Erythroblast (primary cell): ENCODE measurements at places on chromosomes 5 and 9.
A peak's percentile ranks its signal among the peaks of the same experiment; 100 is the strongest.

DNA sequence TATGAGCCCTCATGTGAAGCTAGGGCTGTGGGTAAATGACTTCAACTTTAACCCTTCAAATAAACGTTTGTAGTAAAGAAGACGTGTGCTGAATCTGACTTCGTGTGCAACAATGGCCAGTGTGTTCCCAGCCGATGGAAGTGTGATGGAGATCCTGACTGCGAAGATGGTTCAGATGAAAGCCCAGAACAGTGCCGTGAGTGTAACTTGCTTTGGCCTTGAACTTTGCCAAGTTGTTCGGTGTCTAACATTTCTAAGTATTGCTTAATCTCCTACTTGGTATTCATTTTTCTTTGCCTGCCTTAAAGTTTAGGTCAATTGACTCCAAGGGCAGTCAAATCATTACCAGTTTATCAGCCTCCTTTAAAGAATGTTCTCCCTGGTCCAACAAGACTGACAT is 18.2 kb downstream of the VLDLR start:
- DNase-seq = no peak

- no peak for DNase-seq
Observed at GRCh38 chr9:107447834-107448233, 41.7 kb downstream of the KLF4 start.

- peak; percentile 4 for DNase-seq
Observed at GRCh38 chr5:173454736-173455598, 126.8 kb upstream of the STC2 start.

- DNase-seq = no peak
Observed at GRCh38 chr5:98454407-98454806, 319.1 kb upstream of the RGMB start.

- DNase-seq = no peak
Observed at GRCh38 chr5:79202076-79202475, 33.9 kb upstream of the JMY start.

DNA sequence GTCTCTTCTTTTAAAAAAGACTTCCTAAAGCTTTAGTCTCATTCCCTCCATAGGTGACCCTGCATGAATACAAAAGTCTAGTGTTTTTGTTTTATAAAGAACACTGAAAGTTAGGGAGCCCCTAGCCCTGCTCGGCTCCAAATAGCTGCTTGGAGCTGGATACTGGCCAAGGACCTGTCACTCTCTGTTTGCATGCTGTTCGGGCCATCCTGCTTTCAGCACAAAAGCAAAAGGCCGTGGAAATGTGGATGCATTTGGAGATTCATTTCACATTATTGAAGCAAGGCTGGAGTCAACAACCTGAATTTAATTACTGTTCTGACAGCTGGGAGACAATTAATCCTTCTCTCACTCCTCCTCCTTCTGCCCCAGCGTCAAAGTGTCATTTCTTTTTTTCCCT is 151.7 kb upstream of the NMUR2 start:
- DNase-seq = no peak

GRCh38 chr5:68711293-68712200 is 382.3 kb upstream of the SLC30A5 start:
- DNase-seq = no peak

DNA sequence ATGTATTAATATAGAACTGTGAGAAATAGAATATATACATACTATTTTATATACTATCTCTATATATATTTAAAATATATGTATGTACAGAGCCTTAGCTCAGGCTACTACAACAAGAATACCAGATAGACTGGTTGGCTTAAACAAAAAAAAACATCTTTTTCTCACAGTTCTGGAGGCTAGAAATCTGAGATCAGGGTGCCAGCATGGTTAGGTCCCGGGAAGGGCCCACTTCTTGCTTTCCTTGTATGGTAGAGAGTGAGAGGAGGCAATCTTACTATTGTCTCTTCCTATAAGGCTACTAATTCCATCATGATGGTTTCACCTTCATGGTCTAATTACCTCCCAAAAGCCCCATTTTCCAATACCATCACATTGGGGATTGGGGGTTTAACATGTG is 613.0 kb downstream of the ZNF608 start:
- no peak for DNase-seq

DNA sequence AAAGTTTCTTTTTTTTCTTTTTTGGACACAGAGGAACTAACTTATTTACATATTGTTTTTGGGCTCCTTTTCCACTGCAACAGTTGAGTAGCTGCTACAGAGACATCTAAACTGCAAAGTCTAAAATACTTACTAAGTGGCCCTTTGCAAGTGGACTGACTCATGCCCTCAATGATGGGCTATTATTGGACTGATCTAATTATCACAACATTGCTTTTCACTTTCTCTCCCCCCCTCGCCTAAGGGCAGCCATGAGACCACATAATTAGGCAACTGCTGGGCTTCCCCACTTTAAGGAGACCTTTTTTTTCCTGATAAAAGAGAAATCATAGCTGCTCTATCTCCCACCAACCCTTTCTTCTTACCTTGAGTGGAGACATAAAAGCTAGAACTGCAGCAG is 47.0 kb downstream of the PLK2 start:
- DNase-seq = no peak

DNA sequence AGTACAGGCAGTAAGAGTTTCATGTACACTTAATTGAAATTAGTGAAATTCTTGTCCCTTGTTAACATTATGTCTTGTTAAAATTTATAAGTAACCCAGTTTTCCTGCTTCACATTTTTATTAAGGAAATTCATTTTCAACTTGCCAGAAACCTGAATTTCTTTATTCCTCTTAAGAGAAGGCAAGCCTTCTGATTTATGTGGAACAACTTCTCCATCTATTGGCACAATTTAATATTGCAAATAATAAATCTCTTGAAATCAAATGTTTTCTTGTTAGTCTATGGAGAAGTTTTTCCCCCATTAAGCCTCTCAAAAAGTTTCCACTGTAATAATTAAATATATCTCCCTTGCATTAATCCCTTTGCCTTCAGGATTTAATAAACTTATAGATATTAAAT is 33.8 kb upstream of the ACO1 start:
- DNase-seq = peak; percentile 3

DNA sequence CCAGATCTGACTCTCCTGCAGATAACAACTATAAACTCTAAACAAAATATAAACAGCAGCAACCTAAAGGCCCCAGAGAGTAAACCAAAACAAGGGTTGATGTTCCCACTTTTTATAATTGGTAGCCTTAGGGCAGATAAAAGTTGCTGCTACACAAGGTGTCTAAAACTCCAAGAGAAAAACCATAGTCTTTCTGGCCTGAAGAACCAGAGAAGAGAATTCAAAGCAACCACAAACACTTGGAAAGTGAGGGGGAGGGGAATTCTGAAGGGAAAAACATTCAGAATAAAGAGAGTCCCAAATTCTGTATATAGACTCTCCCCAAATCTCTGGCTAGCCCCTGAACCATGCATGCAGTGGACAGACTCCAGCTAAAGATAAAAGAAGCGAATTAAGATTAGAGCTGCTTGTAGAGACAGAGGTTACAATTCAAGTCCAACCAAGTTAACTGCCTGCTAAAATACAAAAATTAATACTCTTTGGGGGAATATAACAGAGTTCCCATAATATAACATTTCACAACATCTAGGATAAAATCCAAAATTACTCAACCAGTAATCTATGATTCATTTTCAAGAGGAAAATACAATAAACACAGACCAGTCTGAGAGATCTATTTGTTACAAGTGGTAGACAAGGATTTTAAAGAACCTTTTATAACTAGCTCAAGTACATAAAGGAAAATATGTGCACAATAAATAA is 37.5 kb upstream of the RGMB start:
- DNase-seq = no peak

DNA sequence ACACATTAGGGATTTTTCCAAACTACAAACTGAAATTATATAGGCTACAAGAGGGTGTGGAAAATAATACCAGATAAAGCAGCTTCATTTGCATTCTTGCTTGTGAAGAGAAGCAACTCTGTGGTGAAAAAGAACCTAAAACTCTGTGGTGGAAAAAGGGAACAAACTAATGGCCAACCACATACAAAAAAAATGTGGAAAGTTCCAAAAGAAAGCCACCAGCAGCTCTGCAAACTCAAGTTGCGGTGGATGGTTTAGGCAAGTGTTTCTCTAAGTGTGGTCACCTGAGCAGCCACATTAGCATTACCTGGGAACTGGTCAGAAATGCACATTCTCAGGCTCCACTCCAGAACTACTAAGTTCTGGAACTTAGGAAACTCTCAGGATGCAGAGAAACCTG is 586.4 kb downstream of the ACTL7B start:
- no peak for DNase-seq

DNA sequence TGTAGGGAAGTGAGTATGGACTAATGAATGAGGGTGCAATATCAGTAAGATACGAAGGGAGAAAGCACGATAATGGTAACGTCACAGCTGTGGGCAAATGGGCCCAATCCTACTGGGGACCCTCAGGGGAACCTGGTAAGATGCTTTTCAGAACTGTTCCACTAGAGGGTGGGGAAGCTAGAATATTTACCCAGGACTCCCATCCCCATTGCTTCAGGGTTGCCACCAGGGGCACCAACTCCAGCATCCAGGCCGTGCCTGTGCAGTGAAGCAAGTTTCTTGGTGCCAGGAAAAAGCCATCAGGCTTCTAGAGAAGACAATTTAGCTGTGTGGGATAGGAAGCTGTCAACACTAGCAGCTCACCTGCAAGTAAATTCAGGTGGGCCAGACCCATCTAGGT is 409.3 kb downstream of the AGTPBP1 start:
- DNase-seq = no peak

DNA sequence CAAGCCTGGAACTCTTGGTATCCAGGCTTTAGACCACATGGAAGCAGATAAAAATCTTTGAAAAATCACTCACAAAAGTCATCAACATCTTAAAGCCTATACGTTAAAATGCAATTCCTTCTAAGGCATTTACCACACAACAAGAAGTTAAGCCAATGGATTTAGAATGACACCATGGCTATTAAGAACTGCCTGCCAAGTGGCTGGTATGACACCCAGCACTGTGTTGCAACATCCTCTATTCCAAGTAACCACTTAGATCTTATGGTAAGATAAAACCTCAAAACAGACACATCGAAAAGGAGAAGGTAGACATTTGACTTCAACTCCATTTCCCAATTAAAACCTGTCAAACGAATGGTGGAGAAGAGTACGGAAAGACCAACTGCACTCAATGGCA is 344.2 kb upstream of the SLC30A5 start:
- peak; percentile 9 for DNase-seq

GRCh38 chr5:96031811-96032261 is 70.2 kb upstream of the ELL2 start:
- no peak for DNase-seq

GRCh38 chr5:54443270-54443669 is 12.2 kb upstream of the HSPB3 start:
- DNase-seq = peak; percentile 29

DNA sequence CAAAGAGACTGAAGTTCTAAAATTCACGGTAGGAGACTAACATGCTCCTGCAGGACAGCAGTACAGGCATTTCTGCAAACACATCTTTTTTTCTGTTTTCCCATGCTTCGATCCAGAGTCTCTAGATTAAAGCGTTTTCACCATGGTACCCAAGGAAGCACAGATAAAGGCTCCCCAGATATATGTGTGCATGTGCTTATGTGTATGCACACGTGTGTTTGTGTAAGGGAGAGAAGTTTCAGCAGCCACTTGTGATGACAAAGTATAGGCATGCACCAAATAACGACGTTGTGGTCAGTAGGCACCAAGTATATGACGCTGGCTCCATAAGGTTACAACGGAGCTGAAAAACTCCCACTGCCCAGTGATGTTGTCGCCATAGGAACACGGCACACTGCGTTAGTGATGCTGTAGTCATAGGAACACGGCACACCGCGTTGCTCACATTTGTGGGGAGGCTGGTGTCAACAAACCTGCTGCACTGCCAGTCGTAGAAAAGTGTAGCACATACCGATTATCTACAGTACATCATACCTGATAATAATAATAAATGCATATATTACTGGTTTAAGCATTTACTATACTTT is 21.7 kb downstream of the MED10 start:
- no peak for DNase-seq

- peak; percentile 51 for DNase-seq
Observed at GRCh38 chr5:82018462-82018861, 46.6 kb downstream of the ATG10 start.

DNA sequence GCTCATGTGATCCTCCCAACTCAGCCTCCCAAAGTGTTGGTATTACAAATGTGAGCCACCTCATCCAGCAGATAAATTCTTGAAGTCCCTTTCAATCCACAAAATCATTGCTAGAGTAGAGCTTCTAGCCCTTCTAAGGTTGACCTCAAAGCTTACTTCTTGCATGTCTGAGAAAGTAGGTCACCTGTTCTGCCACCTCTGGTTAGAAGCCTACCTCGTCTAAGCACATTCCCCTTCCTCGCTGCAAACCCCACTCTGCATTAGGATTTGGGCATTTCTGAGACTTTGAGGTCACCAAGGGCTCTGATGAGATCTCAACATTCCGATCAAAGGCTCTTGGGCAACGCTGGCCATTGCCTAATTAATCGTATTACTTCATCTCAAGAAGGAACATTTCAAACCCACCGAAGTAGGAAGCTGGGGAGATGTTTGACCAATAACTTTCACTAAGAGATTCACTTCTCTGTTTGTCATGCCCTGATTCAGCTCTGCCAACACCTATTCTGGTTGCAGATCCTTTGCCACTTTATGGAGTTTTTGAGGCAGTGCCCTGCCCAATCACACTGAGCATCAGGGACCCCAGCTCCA is 8.6 kb downstream of the ADAM19 start:
- DNase-seq = no peak
